ENCODE measurements at places on chromosomes 11 and 22.

DNA sequence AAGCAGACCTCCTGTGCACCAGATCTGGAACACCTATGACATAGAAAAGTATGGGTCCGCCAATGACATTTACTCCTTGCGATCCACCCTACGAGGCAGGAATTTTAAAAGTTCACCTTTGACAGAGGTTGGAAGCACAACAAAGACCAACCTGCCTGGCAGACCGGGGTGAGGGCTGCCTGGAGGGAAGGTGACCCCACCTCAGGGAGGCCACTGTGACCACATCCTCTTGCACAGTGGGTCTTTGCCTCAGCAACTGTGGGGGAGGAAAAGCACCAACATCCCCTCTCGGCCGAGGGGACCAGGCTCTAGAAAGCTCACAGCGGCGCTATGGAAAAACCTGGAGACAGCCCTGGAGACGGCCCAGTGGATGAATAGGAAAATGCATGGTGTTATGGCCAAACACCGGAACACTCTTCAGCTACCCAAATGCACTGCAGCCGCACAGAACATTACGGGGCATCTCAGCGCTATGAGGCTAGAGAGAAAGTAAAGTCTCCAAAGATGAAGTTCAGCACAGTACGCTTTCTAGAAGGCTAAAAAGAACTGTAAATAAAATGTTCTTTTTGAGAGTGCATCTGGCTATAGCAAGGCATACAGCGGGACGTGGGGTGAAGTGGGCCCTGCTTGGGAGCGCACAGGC lies 1.8 kb upstream of the SHISAL1 start:
- no peak for DNase-seq

- no peak for DNase-seq
Measured at GRCh38 chr11:57279116-57279515, 42.1 kb upstream of the APLNR start.

DNA sequence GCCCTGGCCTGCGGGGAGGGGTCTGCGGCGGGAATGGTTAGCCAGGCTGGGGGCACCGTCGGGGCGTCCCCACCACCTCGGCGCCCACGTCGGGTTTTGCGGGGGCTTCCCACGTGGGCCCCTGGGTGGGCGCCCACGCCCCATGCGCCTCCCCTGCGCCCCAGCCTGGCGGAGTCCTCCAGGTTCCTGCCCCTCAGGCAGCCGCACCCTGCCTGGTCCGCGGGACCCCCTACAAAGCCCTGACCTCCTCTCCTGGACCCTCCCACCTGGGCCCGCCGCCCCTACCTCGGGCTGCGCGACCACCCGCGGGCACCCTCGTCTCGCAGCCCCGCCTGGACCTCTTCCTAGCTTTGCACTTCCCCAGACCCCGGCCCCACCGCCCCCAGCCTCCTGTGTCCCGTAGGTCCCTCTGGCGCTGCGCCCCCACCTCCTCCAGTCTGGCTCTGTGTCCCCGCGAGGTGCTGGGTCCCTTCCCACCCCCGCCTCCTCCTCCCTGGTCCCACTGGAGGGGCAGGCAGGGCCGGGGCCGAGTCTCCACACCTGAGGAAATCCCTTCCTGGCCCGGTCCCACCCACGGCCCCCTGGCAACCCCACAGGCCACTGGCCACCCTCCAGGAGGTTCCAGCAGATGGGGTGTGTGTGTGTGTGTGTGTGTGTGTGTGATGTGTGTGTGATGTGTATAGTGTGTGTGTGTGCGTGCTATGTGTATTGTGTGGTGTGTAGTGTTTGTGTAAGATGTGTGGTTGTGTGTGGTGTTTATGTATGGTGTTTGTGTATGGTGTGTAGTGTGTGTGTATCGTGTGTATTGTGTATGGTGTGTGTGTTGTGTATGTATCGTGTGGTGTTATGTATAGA lies 11.8 kb downstream of the PIM3 start:
- DNase-seq, result no peak

DNA sequence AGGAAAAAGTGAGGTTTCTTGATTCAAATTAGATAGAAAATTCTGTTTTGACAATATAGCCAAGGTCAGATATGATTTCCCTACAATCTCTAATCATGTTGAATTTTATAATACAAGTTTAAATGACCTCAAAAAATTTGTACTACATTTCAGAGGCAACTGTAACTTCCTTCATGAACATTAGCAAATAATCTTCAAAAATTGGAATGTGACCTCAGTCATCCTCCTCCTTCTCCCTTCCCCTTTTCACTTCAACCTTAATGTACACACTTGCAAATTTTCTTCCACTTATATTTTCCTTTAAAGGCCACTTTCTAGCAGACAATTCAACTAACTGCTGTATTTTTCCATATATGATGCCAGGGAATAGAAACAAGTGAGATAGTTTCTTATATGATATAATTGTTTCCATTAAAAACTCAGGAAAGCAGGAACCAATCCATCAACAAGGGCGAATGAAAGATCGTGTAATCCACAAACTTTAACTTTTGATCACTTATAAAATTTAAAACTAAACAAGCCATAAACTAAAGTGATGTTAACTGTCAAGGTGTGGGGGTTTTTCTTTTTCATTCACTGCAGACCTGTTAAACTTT lies 60.3 kb downstream of the MAML2 start:
- no peak for DNase-seq

- DNase-seq, result no peak
Measured at GRCh38 chr11:8217926-8218325, 45.8 kb downstream of the LMO1 start.

DNA sequence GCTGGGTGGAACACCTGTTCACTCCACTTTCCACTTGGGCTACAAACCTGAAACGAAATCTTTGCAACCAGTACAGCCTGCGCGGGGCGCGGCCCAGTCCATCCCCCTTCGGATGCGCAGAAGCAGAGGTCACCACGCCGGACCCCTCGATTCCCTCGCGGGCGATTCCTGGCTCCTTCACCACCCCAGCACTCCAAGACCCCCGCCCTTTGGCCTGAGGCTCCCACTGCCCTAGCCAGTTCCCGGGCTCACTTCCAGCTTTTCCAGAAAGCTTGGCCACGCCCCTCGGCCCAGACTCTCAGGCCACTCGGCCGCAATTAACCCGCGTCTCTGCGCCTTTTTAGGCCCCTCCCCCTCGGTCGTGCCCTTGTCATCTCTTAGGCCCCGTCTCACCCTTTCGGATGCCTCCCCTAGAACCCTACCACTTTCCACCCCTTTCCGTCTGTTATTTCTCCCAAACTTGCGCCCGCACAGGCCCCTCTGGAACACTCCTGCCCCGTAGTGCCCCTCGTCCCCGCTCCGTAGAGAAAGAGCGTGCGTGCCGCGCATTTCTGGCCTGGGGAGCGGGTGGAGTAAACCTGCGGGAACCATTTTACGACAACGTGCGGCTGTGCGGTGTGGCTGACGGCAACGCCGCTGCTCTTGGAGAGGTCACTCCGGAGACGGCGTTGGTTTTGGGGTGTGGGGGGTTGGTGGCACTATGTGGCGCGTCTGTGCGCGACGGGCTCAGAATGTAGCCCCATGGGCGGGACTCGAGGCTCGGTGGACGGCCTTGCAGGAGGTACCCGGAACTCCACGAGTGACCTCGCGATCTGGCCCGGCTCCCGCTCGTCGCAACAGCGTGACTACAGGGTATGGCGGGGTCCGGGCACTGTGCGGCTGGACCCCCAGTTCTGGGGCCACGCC lies at the start of gene DLAT:
TSS of gene DLAT (plus strand) at position 636 of the 906 bp plus-strand sequence. CDS start at position 701, 65 bp downstream.
- DNase-seq, result peak; percentile 82

- DNase-seq, result no peak
Measured at GRCh38 chr11:71391796-71392195, 56.4 kb downstream of the DHCR7 start.

GRCh38 chr11:20661445-20661844 lies 7.9 kb upstream of the NELL1 start:
- no peak for DNase-seq

- no peak for DNase-seq
Measured at GRCh38 chr11:7348432-7349304, 97.0 kb downstream of the SYT9 start.

DNA sequence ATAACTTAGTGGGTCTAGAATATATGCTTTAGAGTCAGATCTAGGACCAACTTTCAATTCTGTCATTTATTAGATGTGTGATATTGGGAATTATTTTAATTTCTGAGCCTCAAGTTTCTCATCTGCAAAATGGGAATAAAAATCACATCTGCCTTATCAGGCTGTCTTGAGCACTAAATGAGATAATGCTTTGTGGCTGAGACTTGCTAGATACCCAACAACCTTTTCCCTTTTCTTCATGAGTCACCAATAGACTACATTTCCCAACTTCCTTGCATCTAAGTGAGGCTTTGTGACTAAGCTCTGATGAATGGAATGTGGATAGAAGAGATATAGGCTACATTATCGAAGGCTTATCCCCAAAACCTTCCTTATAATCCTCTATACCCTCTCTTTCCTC lies 220.7 kb upstream of the SESN3 start:
- no peak for DNase-seq
